NCI-H510A (cell line): ENCODE measurements at places on chromosomes 4 and X.

DNA sequence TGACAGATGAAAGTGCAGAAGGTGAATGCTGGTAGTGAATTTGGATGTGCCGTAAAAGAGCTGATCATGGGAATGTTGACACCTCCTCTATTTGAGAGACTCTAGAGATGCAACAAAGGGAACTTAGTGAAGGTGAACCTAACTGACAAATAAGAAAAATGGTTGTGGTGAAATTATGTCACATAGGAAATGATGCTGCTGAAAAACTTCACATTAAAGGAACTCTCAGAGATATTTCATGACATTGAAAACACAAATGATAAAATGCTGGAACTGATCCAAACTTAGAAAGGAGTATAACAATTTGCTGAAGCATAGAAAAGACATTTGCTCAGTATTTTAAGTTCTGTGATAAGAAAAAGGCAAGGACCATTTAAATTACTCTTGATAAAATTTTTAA, 31.9 kb downstream of the MGAT4D start:
- DNase-seq = no peak

DNA sequence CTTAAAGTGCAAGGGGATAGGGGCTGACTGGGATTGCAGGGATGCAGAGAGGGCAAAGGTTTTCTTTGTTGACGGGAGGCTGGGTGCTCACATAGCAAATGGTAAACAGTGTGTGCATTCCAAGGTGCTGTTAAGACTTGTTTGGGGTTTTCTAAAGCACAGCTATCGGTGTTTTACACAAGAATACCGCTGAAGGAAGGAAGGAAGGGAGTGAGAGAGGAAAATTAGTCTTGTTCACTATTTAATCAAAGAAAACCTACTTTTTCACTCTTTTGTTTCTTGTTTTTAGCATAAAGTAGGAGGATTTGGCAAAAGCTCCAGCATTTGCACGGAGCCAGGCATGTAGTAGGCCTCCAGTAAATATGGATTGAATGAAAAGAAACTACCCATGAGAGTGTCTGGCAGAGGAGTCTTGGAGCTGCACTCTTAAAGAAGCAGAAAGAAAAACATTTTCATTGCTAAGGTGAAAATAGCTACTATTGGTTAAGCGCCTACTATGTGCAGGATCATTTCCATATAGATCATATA, 99.7 kb downstream of the FIP1L1 start:
- DNase-seq = no peak

DNA sequence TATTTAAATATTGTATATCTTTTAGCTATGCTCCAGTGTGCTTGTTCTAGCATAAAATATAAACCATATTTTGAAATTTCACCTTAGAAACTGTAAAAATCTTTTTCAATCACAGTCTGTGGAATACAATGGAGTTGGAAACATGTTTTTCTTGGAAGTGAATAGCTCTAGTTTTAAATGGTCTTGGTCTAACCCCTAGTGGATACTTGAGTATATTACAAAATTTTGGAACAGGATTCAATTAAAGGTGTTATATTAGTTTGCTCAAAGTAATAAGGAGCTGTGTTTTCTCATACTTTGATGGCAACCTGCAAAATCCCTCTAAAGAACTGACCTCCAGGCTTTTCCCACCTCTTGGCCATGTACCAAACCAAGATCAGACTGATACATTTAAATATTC, 48.2 kb downstream of the STK26 start:
- DNase-seq = no peak

- DNase-seq = no peak
Measured at GRCh38 chr4:120692964-120693363, 229.6 kb downstream of the PRDM5 start.

DNA sequence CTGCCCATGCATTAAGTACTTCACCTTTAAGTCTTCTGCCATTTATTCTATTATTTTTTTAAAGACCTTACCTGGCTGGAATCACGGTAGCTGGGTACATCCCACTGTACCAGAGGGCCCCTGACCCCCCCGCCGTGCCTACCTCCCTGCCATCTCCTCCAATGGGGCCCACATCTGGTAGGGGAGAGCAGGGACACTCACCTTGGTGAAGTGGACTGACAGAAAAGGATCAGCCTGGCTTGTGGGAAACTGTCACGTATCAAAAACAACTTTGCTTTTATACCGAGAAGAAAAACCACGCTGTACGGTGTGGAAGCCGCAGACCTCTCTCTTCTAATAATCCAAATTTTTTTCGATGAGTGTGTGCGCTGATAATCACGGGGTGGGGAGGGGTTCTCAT, at the start of gene FOXP3:
Gene FOXP3, minus strand, starts transcription at position 251 of the 400 bp plus-strand sequence. CDS start 6,205 bp downstream, outside the sequence.
- no peak for DNase-seq

- no peak for DNase-seq
Measured at GRCh38 chr4:39655211-39655610, 16.5 kb upstream of the SMIM14 start.

- no peak for DNase-seq
Measured at GRCh38 chr4:19844446-19844845, 407.3 kb upstream of the SLIT2 start.

DNA sequence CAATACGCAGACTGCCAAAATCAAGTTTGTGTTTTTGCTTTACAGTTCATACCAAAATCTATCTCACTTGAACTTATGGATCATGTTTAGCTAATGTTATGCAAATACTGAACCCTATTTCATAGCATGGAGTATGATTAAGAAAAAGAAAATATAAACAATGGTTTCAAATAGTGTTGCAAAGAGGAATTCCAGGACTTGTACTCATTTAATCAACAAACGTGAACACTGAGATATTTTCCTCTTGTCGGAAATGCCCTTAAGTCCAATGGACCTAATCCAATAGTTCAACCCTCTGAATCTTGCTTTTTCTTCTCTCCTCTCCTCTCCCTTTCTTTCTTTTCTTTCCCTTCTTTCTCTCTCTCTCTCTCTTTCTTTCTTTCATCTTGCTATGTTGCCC, 30.8 kb downstream of the RASL11B start:
- DNase-seq = no peak

DNA sequence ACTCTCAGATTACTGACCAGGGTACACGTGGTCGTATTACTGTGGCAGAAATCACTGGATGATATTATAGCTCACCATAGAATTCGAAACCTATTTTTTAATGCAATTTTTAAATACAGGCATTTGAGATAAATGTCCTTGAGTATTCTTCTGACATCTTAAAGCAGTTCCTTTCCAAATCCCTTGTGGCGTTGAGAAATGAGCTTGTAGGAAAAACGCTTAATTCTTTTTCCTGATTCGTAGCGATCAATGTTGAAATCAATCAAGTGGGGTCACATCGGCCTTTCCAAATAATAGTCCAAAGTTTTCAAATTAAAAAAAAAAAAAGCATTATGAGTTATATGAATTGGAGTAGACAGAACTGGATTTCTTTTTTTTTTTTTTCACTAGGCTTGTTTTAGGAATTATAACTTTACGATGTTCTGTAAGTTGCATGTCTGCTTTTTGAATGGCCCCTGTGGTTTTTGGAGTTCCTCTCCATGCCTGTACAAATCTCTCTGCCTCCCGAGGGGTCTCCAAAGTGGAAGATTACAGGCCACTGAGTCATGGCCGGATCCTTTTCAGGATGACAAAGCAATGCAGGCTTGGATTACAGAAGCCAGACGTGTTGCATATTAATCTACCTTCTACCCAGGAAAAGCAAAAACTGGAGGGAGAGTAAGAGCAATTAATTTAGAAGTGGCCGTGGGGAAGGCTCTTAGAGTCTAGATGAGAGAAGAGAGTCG, 226.1 kb downstream of the SHOX start:
- no peak for DNase-seq

DNA sequence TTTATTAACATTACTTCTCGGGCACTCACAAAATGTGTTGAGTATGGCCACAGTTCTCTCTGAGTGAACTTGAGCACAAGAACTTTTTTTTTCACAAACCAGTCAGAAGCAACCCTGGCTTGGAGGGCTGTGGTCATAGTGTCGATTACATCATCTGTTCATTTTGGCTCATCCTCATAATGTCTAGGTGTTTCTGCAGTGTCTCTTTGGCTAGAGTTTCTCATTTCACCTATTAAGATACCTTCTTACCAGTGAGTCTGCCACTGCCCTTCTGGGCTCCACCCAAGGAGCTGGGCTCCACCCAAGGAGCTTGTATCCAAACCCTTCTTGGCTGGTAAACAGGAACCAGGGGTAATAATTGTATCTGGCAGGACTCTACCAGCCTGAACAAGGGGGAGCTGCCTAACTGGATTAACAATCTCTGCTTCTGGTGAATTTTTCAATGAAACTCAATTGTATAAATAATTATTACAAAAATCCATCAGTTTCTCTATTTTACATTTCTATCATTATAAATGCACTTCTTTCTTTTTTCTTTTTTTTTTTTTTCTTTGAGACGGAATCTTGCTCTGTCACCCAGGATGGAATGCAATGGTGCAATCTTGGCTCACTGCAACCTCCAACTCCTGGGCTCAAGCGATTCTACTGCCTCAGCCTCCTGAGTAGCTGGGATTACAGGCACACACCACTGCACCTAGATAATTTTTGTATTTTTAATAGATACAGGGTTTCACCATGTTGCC, 667.7 kb upstream of the SLIT2 start:
- no peak for DNase-seq

- DNase-seq = no peak
Measured at GRCh38 chr4:125741825-125742452, 427.2 kb downstream of the FAT4 start.

- no peak for DNase-seq
Measured at GRCh38 chr4:139890816-139891215, 225.2 kb downstream of the MGST2 start.
